ENCODE measurements at places on chromosomes 11 and 22.

GRCh38 chr11:102384419-102385079, 37.5 kb downstream of the BIRC2 start:
- DNase-seq = no peak

DNA sequence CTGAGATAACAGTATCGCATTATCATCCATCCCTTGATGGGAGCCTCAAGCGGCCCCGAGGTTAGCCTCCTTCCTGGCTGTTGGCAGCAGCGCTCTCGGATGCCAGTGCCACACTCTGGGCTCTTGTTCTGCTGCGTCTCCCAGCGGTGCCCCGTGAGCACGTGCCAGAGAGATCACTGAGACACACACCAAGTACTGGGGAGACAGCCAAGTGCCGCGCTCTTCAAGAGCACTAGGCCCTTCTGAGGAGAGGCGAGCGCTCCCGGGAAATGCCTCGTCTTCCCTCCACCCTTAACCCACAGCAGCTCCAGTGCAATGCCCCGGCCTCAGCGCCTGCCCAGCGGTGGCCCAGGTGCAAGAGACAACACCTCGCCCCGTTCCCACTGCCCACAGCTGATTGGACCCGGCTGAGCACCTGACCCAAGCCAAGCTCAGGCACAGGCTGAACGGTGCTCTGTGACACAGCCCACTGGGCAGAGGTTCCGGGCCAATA, 248.3 kb upstream of the NARS2 start:
- no peak for DNase-seq

GRCh38 chr11:39435641-39436040, 2023.8 kb downstream of the LRRC4C start:
- no peak for DNase-seq

GRCh38 chr11:102495161-102496042, 35.1 kb downstream of the MMP7 start:
- peak; percentile 49 for DNase-seq

- DNase-seq = no peak
Observed at GRCh38 chr11:116334596-116334995, 438.2 kb downstream of the BUD13 start.

DNA sequence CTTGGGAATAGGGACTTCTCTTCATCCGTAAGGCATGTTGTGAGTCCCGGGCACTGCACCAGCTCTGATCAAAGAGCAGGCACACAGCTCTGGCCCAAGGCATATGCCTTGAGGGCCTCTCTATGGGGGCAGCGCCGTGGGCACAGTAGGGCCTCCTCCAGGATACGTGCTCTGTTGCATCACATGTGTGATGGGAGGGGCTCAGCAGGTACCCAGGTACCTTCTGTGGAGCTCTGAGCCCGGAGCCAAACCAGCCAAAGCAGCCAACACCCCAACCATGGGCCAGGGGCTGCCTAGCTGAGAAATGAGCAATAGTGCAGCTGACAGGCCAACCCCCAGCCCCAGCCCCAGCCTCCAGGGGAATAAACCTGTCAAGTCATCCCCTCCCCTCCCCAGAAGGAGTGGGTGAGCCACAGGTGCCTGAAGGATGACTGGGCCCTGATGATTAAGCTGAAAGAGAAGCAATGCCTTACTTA, 79.7 kb upstream of the SHISAL1 start:
- DNase-seq = no peak

GRCh38 chr11:887589-887988, 23.0 kb downstream of the CHID1 start:
- no peak for DNase-seq

DNA sequence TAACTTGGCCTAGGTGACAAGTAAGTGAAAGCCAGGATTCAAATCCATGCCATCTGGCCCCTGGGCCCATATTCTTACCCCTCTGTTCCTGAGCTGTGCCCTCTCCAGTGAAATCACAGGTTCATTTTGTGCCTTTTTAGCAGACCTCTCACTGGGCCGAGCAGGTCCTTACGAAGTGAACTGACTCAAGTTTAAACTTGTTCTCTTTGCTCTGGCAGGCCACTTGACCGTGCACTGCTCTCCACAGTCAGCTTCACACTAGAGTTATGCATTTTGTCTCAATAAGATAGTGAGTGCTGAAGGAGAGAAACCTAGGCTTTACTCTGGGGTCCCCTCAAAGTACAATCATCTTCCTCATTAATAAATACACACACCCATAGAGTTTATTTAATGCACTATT, 40.7 kb downstream of the ARFGAP3 start:
- DNase-seq = no peak

GRCh38 chr22:47121791-47122190, 359.3 kb downstream of the TBC1D22A start:
- no peak for DNase-seq

- no peak for DNase-seq
Observed at GRCh38 chr11:87459351-87459750, 421.6 kb downstream of the TMEM135 start.

- DNase-seq = no peak
Observed at GRCh38 chr22:48188231-48188721, 1425.8 kb downstream of the TBC1D22A start.

DNA sequence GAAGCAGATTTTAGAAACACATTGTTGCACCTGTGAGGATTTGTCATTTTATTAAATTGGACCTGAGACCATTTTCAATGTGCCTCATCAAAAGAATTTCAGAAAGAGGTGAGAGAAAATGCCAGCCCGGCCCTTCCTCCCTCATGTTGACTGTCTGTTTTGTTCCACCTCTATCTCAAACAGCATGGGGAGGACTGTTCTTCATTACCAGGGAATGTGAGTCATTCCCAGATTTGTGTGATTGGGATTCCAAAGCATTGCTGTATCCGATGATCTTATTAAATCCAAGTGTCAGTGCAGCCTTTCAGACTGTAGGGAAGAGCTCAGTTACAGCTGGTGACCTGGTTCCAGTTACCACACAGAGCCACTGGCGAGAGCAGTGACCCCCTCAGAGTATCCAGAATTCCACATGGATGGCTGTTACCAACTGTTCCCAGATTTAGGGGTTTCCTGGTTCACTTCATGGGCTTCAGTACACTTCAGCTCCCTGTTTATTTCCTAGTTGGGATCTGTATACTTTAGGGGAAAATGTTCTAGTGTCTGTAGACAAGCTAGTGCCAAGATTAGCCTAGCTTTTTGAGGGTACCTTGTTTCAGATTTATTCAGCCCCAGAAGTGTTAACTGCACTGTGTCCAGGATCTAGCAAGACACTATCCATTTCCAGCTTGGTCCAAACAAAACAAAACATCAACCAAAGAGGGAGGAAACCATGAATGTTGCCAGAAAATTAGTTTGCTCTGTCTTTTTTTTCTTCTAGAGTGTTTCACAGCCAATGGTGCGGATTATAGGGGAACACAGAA, 20.9 kb downstream of the KREMEN1 start:
- DNase-seq = no peak

GRCh38 chr11:35549787-35550186, 24.4 kb upstream of the PAMR1 start:
- no peak for DNase-seq

GRCh38 chr11:58027341-58027740, 3.4 kb upstream of the OR6Q1 start:
- no peak for DNase-seq

DNA sequence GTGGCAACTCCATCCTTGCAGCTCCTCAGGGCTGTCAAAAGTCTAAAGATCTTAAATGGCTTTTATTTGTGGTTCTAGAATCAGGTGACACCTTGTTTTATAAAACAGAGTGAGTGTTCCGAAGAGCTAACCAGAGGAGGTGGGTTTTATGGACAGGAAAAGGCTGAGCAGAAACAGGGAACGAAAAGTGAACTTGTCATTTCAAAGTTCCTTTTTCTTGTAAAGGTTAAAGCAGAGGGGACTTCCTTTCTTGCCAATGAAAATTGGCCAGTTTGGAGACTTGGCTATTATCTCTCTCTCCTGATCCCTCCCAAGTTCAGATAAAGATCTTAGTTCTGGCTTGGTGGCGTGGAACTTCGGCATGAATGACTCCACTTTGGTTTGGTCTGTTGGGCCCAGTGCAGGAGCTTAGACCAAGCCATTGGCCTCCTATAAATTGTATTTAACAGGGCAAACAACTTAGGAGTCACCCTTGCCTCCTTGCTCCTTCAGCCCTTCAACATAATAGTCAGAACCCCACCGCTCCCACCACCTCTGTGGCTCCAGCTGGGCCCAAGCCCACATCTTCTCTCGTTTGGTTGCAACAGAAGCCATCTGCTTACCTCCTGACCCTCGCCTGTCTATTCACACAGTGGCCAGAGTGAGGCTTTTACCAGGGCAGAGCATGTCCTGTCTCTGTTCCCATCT, 102.4 kb upstream of the THY1 start:
- DNase-seq = no peak

DNA sequence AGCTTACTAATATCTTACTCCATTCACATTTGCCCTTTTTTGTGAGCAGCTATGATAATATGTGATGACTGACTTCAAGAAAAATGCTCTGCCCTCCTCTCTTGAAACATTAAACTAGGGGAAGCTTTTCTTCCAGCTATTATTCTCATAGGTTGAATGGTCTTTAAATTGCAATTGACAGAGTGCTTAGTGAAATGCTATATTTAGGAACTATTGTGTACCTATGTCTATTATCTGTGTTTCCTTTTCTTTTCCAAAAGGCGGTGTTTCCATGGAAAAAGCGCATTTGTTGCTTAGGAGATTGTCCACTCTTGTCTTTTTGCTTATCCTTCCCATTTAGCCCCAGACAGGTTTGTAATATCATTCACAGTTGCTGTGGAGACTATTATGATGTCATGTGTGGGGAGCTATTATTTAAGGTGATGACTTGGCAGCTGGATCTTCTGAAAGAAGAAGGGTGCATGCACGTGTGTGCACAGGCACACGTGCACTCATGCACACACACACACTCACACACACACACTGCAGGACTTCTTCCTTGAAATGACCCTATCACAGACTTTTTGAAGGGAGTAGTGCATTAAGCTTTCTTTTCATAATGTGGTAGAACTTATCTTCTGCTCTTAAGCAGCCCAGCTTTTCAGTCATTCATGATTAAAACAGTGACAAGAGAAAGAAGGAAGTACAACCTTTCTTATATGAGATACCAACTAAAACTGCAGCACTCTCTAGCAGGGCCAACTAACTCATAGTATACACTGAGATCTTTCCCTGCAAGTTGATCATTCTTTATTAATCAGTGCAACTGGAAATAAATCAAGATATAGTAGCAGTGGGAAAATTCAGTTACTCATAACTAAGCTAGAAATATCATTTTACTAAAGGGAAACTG, 340.8 kb upstream of the MTNR1B start:
- no peak for DNase-seq

- DNase-seq = no peak
Observed at GRCh38 chr11:99020352-99021225, at the start of gene CNTN5. Gene CNTN5, plus strand, starts transcription at chr11:99020949.

DNA sequence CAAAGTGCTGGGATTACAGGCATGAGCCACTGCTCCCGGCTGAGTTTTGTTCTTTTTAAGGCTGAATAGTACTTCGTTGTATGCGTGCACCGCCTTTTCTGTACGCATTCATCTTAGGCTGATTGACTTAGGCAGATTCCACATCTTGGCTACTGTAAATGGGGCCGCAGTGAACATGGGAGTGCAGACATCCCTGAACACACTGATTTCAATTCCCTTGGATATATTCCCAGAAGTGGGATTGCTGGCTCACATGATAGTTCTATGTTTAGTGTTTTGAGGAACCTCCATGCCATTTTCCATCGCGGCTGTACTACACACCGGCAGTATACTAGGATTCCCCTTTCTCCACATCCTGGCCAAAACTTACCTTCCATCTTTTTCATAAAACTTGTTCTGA, 10.4 kb upstream of the ZNF74 start:
- no peak for DNase-seq

DNA sequence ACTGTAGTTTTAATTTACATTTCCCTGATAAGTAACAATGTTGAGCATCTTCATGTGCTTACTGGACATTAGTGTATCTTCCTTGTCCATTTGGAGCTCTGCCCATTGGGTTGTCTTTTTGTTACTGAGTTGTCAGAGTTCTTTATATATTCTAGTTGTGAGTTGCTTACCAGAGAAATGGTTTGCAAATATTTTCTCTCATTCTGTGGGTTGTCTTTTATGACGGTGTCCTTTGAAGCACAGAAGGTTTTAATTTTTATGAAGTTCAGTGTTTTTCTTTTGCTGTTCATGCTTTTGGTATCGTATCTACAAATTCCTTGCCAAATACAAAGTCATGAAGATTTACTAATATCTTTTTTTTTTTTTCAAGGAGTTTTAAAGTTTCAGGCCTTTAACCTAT, 42.4 kb downstream of the ZBTB44 start:
- no peak for DNase-seq

- no peak for DNase-seq
Observed at GRCh38 chr11:33211580-33211979, 45.6 kb upstream of the HIPK3 start.

- peak; percentile 87 for DNase-seq
Observed at GRCh38 chr11:118928101-118928869, 2.6 kb upstream of the BCL9L start.

DNA sequence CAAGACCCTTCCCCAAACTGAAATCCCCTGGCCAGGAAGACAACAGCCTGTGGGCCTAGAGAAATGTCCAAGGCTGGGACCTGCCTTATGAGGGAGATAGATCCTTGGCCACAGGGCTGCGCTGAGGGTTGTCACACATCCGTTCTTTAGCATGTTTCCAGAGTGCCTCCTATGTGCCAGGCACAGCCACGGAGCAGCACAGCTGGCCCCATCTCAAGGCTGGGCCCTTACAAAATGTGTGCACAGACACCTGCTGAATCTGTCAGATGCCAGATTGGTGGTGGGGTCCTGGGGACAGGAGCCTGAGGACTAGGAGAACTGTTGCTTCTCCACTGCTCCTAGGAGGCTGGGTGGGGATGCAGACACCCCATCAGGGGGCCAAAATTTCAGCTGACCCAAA, 11.2 kb downstream of the GRIK4 start:
- DNase-seq = no peak

DNA sequence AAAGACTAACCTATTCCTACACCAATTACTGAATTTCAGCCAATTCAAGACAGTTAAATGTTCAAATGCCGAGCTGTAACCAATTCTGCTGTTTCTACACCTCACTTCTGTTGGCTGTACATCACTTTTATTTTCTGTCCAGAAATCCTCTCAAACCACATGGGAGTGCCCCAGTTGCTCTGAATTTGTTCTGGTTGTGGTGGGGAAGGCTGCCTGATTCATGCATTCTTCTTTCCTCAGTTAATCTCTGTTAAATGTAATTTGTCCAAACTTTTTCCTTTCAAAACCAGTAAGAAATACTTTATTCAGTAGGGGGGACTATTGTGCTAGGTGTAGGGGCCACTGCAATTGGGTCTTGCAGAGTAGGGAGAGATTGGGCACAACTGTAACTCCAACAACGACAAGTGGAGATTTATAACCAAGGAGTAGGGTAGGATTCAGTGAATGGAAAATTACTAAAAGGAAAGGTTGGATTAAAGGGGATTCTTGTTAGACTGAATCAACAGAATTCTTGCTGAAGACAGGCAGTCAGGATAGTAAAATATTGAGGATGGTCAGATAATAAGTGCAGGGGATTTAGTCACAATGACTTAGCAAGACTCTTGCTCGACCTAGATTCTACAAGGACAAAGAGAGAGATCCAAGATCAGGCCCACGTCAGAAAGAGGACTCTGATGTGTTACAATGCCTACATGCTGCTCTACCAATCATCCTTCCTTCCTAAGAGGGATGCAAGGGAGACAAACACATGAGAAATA, 593.5 kb upstream of the FAT3 start:
- DNase-seq = no peak

- DNase-seq = no peak
Observed at GRCh38 chr11:113695207-113695606, 10.9 kb downstream of the TMPRSS5 start.

Measured in T-helper 2 cell (primary cell).